Nephron progenitor cell (in vitro differentiated cells): ENCODE measurements at places on chromosomes 12 and 14.

- no peak for DNase-seq
- H3K27me3 ChIP-seq = no peaks in the 10 kb centered on the region
- H3K36me3 ChIP-seq = no peaks in the 10 kb centered on the region
- H3K27ac ChIP-seq = no peak overlapping the region
Measured at GRCh38 chr12:96146747-96147146, 47.4 kb upstream of the ELK3 start.

- peak overlapping the region; percentile 73 for H3K27ac ChIP-seq
- no peak overlapping the region for H3K4me3 ChIP-seq
- DNase-seq = no peak
- H3K36me3 ChIP-seq = peaks cover 30% of the 10 kb centered on the region
- H3K4me1 ChIP-seq = peaks cover 28% of the 10 kb centered on the region
Measured at GRCh38 chr12:132836795-132837331, 8.2 kb upstream of the GOLGA3 start.

DNA sequence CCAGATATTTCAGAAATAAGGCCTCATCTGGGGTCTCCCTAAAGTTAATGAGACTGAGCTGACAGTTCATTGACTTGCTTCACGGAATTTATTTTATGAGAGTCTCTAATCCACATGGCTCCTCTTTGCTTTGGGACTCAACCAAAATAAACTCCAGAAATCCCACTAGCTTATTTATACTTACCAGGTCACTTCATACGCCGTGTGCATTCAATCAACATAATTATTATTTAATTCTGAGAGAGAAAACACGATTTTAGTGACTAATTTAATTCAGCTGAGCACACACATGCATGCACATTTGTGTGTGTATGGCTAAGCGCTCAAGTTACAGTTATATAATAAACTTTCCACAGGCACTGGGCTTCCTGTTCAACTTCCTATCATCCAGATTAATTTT, 333.4 kb upstream of the CCDC196 start:
- peaks cover 7% of the 10 kb centered on the region for H3K27me3 ChIP-seq
- DNase-seq = no peak
- no peaks in the 10 kb centered on the region for H3K36me3 ChIP-seq
- peaks cover 16% of the 10 kb centered on the region for H3K4me1 ChIP-seq
- peak overlapping the region; percentile 71 for H3K27ac ChIP-seq
- no peak overlapping the region for H3K4me3 ChIP-seq

- H3K36me3 ChIP-seq = no peaks in the 10 kb centered on the region
- H3K4me1 ChIP-seq = peaks cover 18% of the 10 kb centered on the region
- no peak overlapping the region for H3K27ac ChIP-seq
- DNase-seq = no peak
- H3K4me3 ChIP-seq = no peak overlapping the region
Measured at GRCh38 chr12:20097626-20098025, 270.7 kb upstream of the PDE3A start.

- no peaks in the 10 kb centered on the region for H3K4me1 ChIP-seq
- no peak for DNase-seq
- no peak overlapping the region for H3K27ac ChIP-seq
Measured at GRCh38 chr12:82723093-82723492, 36.4 kb downstream of the TMTC2 start.

DNA sequence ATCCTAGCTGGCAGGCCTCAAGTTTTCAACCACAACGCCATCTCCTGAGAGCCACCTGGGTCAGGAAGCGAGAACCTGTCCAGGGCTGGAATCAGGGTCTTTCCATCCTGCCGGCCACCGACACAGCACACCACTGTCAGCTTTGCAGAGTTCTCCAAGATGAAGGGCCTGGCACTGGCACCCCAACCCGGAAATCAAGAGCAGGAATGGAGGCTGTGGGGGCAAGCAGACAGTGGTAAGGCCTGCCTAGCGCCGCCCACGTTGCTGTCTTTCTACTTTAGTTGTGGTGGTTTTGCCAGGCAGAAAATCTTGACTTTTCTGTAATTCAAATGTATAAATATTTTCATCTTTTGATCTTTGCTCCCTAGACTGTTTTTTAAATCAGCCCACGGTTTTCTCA, 90.7 kb downstream of the ITPK1 start:
- DNase-seq = no peak
- peaks cover 4% of the 10 kb centered on the region for H3K36me3 ChIP-seq
- H3K4me3 ChIP-seq = no peak overlapping the region

GRCh38 chr14:23916446-23916845, 37.1 kb upstream of the DHRS4 start:
- H3K27me3 ChIP-seq = peaks cover 14% of the 10 kb centered on the region
- no peak overlapping the region for H3K4me3 ChIP-seq
- H3K27ac ChIP-seq = no peak overlapping the region
- H3K36me3 ChIP-seq = no peaks in the 10 kb centered on the region

DNA sequence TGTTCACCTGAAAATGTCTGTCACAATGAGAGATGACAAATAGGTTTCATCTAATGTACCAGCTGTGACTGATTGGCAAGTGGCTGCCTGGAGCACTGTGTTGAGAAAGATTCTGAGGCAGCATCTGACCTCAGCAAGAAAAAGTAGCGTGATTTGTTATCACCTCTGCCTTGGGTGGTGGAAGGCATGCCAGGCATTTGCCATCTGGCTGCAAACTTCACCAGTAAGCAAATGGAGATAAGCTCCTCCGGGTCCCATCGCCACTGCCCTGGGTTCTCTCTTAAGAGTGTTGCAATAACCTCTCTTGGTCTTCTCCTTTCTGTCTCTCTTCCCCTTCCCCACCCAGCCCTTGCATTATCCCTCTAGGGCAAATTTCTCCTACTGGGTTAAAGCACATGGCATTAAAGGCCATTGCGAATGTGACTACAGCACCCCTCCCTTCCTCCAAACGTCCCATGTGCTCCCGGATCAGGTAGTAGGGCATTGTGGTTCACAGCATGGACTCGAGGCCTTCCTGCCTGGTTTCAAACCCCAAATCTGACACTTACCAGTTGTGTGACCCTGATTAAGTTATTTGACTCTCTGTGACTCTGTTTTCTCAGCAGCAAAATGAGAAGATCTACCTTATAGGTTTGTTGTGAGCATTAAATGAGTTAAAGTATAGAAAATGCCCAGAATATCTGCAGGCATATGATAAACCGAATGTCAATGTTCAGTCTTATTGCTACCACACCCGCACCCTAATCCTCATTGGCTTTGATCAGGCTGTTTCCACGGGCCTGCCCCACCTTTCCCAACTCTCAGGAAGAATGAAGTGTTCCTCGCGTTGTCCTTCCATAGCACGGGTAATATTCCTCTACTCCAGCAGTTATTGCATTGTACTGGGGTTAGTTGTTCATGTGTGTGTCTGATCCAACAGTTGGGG, 8.2 kb upstream of the LGALS3 start:
- no peak overlapping the region for H3K27ac ChIP-seq
- peaks cover 22% of the 10 kb centered on the region for H3K27me3 ChIP-seq
- no peak overlapping the region for H3K4me3 ChIP-seq
- no peaks in the 10 kb centered on the region for H3K36me3 ChIP-seq

- H3K4me1 ChIP-seq = peaks cover 66% of the 10 kb centered on the region
- H3K4me3 ChIP-seq = peak overlapping the region; percentile 79
- H3K36me3 ChIP-seq = peaks cover 4% of the 10 kb centered on the region
Measured at GRCh38 chr12:121796855-121797751, 3.6 kb upstream of the RHOF start.

DNA sequence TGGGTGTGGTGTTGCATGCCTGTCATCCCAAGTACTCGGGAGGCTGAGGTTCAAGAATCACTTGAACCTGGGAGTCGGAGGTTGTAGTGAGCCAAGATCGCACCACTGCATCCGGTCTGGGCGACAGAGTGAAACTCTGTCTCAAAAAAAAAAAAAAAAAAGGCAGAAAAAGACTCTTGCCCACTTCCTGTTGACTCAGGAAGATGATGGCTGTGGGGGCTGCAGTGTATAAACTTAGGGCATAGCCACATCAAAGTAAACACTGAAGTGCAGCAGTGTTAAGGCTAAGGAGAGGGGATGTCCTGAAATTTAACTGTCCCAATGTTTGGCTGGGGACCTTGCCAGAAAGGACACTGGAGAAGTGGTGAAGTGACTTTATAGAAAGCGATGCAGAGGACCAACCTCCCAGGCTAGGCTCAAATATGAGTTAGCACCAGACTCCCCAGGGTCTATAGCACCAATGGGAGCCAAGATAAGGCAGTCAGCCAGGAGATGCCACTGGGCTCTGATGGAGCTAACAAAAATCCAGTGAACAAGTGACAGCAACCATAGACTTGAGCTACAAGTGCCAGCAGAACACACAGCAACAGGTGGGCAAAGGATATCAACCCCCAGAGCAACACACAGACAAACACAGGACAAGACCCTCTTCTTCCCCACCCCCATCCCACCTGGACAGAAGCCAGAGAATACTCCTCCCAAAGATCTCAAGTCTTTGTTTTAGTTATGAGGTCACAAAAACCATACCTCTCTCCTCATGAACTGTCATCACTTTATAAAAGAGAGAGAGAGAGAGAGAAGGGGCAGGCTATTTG, 28.0 kb downstream of the NELL2 start:
- no peaks in the 10 kb centered on the region for H3K36me3 ChIP-seq
- no peak overlapping the region for H3K4me3 ChIP-seq
- no peak for DNase-seq
- no peak overlapping the region for H3K27ac ChIP-seq
- peaks cover 4% of the 10 kb centered on the region for H3K4me1 ChIP-seq

GRCh38 chr12:93347054-93347785, 30.5 kb upstream of the NUDT4 start:
- peaks cover 3% of the 10 kb centered on the region for H3K27me3 ChIP-seq
- DNase-seq = no peak
- no peak overlapping the region for H3K4me3 ChIP-seq
- peak overlapping the region; percentile 83 for H3K27ac ChIP-seq
- peaks cover 28% of the 10 kb centered on the region for H3K4me1 ChIP-seq

DNA sequence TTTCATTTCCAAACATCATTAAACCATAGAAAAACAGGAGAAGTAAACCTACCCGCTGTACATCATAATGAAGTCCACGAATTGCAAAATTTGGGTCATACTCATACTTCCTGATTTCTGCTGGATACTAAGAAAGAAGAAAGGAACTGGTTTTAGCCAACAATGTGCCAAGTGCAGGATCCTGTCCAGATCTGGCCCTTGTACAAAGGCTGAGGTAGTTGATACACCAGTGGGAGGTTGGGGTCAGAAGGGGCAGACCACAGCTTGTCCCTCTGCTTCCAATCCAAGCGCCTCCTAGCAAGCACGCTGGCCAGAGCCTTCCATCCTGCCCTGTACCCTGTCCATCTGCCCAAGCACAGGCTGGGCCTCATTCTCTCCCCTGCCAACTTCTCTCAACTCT, 34.2 kb downstream of the NT5DC3 start:
- H3K4me1 ChIP-seq = peaks cover 18% of the 10 kb centered on the region
- H3K36me3 ChIP-seq = peaks cover 47% of the 10 kb centered on the region
- no peak overlapping the region for H3K27ac ChIP-seq

DNA sequence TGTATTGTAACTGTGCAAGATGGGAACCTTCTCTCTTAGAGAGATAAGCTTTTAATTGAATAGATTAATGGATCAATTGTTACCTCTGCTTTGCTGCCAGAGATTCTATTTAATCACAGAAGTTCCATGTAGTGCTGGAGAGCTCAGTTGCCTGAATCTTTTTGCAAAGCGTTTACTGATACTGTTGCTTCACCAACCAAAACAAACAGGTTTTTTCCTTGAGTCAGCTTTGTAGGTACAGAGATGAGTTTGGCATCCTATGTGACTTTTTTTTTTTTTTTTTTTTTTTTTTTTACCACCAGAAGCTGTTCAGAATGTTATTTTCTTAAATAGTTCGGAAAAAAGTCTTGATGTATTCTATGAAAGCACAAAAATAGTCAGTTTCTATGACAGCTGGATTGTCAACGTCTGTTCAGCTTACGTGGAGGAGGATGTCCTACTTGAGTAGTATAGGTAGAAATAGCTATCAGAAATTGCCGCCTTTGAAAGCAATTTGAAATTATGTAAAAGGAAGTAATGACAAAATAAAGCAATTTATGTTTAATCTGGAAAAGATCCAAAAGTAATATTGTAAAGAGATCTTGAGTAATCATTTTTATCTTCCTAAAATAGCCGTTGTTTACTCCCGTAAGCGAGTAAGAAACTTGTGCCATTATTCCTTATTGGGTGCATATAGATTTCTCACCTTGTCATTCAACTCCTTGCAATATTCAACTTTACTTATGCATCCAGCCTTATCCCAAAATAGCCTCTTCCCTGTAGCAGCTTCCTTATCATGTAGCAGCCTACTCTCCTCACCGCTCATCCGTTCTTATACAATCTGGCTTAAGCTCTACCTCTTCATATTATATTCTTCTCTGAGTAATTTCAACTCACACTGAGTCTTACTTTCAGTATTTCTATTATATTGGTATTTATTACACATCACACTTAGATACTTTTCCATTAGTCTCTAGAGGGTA, 5.2 kb downstream of the LRRK2 start:
- H3K27me3 ChIP-seq = peaks cover 23% of the 10 kb centered on the region
- H3K36me3 ChIP-seq = no peaks in the 10 kb centered on the region
- peaks cover 6% of the 10 kb centered on the region for H3K4me1 ChIP-seq
- DNase-seq = no peak
- H3K4me3 ChIP-seq = no peak overlapping the region

GRCh38 chr14:73696466-73697400, 17.5 kb downstream of the PNMA1 start:
- DNase-seq = no peak
- no peak overlapping the region for H3K27ac ChIP-seq
- H3K4me1 ChIP-seq = no peaks in the 10 kb centered on the region
- peaks cover 2% of the 10 kb centered on the region for H3K27me3 ChIP-seq
- peaks cover 54% of the 10 kb centered on the region for H3K36me3 ChIP-seq

DNA sequence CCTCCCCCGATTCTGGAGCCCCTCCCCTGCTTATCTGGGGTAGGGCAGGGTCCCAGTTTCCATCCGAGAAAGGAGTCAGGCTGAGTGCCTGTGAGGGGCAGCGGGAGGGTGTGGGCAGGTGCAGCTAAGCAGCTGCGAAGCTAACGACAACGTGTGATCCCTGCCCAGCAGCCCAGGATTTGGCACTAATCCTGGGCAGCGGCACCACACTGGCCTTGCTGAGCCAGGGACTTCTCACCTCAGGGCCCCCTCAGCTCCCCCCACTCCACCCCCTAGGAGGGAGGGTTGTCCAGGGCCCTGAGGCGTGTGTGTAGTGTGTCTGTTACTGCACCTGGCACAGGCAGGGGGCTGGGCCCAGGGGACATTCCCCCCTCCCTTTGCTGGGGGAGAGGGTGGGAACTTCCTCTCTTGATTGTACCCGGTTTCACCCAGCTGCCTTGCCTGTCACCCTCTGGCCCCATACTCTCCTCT, 1.8 kb downstream of the SMIM41 start:
- DNase-seq = no peak
- H3K4me3 ChIP-seq = peak overlapping the region; percentile 71
- H3K4me1 ChIP-seq = peaks cover 58% of the 10 kb centered on the region
- H3K27me3 ChIP-seq = peaks cover 18% of the 10 kb centered on the region
- H3K36me3 ChIP-seq = peaks cover 20% of the 10 kb centered on the region

- peaks cover 10% of the 10 kb centered on the region for H3K27me3 ChIP-seq
- no peak for DNase-seq
- no peaks in the 10 kb centered on the region for H3K4me1 ChIP-seq
- H3K27ac ChIP-seq = no peak overlapping the region
- no peaks in the 10 kb centered on the region for H3K36me3 ChIP-seq
- no peak overlapping the region for H3K4me3 ChIP-seq
Measured at GRCh38 chr12:26428420-26428819, 233.0 kb downstream of the SSPN start.

GRCh38 chr12:74455429-74455828, 82.2 kb upstream of the ATXN7L3B start:
- H3K4me3 ChIP-seq = no peak overlapping the region
- H3K4me1 ChIP-seq = no peaks in the 10 kb centered on the region
- H3K27ac ChIP-seq = no peak overlapping the region
- DNase-seq = no peak
